ENCODE measurements at places on chromosomes 3 and 15. TPM values are rescaled to one million over a fixed set of nuclear protein-coding genes. Genes with fewer than 3 reads are reported as not detected.

Gene APH1B
- total RNA-seq, result 24.3 TPM

Gene BOC
- total RNA-seq, result 7.0 TPM

Gene RNF7
- total RNA-seq, result 135 TPM

Gene FSTL1
- 65.7 TPM for total RNA-seq

Gene GOLGA6B
- total RNA-seq, result not detected

Measured in A549 treated with CpdA at 1 μM for 4 hours (cell line).